ENCODE measurements at places on chromosomes 11 and 22.
A peak's percentile ranks its signal among the peaks of the same experiment; 100 is the strongest.

DNA sequence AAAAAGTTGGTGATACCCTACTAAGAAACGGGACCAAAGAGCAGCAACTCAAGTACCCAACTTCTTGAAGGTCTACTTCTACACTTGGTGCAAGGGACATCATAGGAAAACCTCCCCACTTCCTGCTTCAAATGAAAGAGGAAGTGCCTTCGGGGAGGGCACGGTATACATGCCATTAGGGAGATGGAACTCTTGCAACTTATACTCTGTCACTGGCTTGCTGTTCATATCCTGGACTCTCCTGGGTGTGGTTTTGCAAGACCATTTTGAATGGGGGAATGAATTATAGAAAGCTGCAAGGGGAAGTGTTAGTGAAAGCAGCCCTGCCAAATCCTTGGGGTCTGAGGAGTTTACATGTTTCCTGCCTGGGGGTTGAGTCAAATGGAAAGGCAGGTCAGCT lies 41.9 kb downstream of the CSNK2A3 start:
- DNase-seq, result no peak

- DNase-seq, result no peak
Observed at GRCh38 chr11:44632466-44633123, 67.1 kb downstream of the CD82 start.

GRCh38 chr22:37740455-37741311 lies 43.8 kb downstream of the TRIOBP start:
- DNase-seq, result no peak

DNA sequence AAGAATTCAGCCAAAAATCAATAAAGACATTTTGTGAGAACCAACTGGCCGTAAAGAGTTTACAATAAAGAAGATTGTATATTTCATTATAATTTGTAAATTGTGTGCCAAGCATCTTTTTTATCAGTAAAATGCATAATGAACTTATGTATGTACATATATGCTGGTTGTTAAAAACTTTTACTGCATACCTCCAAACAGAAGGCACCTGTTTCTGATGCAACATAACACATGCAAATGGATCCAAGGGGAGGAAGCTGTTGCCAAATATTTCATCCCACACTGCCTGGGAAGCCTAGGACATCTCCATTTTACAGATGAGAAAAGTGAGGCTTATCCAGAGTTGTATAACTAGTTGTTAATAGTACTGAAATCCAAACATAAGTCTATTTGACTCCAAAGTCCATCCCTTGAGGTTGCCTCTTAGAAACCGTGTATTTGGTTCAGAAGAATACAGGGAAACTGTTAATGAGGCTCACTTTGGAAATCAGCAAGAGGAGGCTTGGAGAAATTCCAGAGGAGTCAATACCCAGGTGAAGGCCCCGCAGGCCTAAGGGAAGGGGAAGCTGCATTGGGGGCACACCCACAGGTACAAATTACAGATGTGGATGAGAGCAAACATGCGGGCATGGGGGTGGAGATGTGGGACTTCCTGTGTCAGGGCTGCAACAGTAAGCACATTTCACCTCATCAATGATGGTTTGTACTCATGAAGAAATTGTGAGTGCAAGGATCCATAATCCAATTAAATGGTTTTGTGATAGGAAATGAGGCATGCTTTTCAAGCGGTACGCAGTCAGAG lies 51.1 kb downstream of the RCN1 start:
- DNase-seq, result no peak

- no peak for DNase-seq
Observed at GRCh38 chr11:36702330-36703054, 104.5 kb upstream of the RAG2 start.

GRCh38 chr11:46508360-46508759 lies 85.5 kb downstream of the AMBRA1 start:
- DNase-seq, result no peak

DNA sequence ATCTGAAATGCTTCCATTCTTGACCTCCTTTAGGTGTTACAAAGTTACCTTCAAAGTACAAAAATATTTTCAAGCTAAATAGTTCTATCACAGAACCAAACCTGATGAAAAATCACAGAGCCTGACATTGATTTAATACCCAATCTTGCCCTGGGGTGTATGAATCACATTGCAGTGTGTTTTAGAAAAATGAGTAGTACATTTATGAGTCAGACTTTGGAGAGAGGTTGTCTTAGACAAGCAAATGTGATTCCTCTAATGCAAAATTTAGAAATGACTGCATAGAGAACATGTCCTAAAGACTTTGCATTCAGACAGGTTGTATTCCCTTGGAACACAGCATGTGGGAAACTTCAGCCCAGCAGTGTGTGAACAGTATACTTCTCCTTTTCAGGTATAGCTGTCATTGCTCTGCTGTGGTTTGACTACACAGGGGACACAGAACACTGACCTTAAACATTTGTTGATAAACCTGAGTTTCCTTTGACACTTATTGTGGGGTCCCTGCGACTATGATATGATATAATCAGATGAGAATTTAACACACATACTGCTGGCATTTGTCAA lies 972.1 kb downstream of the JRKL start:
- DNase-seq, result no peak

DNA sequence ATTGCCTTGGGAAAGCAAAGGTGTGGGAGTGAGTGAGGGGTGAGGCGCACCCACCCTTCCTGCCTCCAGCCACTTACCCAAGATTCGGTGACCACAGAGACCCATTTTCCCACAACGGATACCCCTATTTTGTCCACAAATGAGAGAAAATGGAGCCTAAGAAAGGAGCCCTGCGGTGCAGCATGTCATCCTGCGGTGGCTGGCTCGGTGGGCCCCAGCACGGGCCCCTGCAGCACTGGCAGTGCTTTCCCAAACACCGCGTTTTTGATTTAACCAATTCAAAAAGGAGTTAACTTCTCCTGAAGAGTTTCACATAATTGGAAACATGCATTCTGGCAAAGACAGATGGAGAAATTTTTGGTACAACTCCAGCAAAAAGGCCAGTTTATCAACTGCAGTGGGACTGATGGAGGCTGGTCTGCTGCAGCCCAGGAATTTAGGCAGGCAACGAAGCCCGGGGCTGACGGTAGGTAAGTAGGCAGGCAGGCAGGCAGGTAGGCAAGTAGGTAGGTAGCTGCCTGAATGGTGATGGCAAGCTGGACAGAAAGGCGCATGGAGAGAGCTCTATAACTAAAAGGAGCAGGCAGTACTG lies 84.2 kb downstream of the FDX1 start:
- DNase-seq, result no peak

DNA sequence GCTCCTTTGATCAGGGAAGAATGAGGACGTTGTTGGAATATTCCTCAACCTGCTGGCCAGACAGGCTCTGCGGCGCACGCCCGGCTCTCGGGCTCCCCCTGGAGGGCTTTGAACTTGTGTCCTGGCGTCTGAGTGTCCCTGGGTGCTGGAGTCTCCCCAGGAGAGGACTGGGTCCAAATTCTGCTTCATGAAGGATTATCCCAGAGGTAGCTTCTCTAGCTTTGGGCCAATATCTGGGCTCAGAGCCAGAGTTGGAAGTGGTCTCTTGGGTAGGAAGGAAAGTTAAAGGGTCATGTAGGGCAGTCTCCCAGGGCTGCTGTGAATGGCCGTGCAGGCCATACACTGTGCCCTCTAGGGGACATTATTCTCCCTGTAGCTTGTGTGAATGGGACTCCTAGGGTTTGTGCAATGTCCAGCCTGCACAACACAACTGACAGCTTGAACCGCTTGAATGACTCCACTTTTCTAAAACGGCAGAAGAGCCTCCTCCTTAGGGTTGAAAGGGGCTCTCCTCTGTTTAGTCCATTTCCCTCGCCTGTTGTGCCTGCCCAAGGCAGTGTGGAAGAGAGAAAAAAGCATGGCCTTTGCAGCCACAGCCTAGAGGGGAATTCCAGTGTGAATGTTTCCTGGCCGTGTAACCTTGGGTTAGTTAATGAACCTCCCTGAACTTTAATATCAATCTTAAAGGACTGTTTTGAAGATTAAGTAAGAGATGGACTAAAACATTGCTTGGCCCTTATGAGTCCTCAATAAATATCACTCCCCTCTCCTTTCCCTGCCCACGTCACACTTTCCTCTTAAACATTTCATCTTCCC lies 111.2 kb upstream of the THY1 start:
- peak; percentile 32 for DNase-seq

- DNase-seq, result no peak
Observed at GRCh38 chr11:123264431-123264780, 69.4 kb upstream of the CLMP start.

GRCh38 chr11:1852877-1853276 lies at the start of gene LSP1:
Gene LSP1, plus strand, starts transcription at chr11:1853084. Its CDS starts 61 bp downstream, at chr11:1853145.
- peak; percentile 89 for DNase-seq

DNA sequence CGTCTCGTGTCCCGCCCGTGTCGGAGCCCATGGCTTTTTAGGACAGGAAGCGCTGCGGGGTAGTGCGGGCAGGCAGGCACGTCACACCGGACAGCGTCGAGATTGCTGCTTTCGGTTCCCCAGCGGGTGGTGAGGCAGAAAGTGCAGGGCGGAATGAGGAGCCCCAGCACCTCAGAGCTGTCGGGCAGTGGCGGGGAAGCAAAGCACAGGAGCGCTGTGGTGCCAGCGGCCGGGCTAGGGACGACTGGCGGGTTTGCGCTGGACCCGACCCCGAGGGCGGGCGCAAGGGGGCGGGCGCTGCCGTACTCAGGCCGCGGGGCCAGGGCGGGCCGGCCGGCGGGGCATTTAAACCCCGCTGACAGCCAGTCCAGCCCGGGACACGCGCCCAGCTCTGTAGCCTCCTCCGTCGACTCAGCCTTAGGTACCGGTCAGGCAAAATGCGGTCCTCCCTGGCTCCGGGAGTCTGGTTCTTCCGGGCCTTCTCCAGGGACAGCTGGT lies at the start of gene SLC37A2:
Gene SLC37A2, plus strand, starts transcription at position 375 of the 498 bp plus-strand sequence. Its CDS starts 63 bp downstream, at position 438.
- peak; percentile 24 for DNase-seq

- no peak for DNase-seq
Observed at GRCh38 chr22:32579529-32580220, 105.1 kb downstream of the FBXO7 start.

DNA sequence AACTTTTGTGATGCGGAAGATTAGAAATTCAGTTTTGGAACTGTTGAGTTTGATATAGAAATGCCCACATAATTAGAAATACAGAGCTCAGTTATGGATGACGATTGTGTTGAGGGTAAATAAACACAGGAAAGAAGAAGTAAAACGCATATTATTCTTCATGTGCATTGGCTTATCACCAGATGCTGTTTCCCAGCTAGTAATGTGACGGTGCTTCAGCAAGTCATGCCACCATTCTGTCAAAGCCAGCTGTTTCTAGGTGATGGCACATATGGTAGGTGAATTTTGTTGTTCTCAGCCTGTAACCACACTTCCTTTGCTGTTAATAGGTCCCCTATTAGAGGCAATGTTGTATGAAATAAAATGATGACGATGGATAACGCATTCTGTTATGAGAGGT lies 68.9 kb downstream of the C11orf65 start:
- DNase-seq, result no peak

DNA sequence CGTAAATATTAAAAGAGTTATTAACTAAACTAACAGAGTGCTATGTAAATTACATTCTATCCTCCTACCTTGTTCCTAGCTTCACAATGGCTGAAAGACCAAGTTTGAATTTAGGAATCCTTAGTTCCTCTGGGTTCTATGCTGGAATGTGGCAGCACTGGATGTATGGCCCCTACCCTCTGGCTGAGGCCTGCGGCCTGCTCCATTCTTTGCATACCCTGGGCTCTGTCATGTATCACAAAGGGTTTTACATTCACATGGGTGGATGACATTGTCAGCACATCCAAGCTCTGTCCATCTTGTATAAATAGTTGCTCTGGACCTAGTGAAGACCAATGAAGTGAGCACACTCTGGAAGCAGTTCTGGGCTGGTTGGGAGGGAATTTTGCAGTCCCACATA lies 54.5 kb downstream of the AASDHPPT start:
- no peak for DNase-seq

GRCh38 chr11:34169686-34170085 lies 64.3 kb downstream of the NAT10 start:
- no peak for DNase-seq

DNA sequence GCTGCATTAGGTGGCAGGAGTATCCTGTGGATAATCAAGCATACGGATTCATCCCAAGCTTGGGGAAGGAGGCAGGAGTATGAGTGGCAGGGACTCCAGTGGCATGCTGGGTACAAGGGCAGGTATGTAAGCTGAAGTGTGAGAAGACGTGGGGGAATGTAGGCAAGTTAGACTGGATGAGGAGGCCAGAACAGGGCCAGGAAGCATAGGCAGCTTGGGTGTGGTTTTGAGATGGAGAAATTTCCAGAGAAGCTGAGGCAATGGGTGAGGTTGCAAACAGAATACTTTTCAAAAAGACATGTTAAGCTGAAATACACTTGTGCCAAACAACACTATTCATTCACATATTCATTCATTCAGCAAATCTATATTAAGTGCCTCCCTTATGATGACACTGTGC lies 43.1 kb upstream of the AMOTL1 start:
- no peak for DNase-seq

- no peak for DNase-seq
Observed at GRCh38 chr11:121944556-121945230, 171.3 kb downstream of the BLID start.
